ENCODE measurements at places on chromosomes 6 and 20.

DNA sequence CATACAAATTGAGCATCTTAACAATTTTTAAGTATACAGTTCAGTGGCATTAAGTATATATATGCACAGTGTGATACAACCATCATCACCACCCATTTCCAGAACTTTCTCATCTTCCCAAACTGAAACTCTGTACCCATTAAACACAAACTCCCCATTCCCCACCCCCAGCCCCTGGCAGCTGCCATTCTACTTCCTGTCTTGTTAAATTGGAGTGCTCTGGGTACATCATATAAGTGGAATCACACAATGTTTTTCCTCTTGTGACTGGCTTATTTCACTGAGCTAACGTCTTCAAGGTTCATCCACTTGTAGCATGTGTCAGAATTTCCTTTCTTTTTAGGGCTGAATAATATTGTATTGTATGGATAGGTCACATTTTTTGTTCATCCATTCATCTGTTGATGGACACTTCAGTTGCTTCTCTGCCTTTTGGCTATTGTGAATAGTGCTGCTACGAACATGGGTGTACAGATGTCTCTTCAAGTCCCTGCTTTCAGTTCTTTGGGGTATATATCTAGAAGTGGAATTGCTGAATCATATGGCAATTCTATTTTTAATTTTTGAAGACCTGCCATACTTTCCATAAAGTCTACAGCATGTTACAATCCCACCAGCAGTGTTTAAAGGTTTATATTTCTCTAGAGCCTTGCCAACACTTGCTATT is 19.6 kb upstream of the RREB1 start:
- peak; percentile 35 for DNase-seq

DNA sequence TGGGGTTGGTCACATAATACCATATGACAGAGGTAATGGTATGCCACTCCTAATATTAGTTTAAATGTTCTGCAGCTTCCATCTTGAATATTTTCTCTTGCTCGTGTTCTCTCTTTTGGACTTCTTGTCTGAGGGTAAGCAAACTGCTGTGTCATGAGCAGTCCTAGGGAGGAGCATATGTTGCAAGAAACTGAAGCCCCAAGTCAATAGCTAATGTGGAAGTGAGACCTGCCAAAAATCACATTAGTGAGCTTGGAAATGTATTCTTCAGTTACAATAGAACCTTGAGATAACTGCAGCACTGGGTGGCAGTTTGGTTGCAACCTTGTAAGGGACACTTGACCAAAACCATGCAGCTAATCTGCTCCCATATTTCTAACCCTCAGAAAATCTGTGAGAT is 178.2 kb upstream of the IMPG1 start:
- peak; percentile 3 for DNase-seq

- no peak for DNase-seq
Measured at GRCh38 chr20:47689731-47690130, 95.5 kb downstream of the SULF2 start.

GRCh38 chr6:303948-304558 is 11.8 kb downstream of the DUSP22 start:
- DNase-seq: no peak

- DNase-seq: peak; percentile 4
Measured at GRCh38 chr6:105459864-105460263, 57.0 kb upstream of the PREP start.

DNA sequence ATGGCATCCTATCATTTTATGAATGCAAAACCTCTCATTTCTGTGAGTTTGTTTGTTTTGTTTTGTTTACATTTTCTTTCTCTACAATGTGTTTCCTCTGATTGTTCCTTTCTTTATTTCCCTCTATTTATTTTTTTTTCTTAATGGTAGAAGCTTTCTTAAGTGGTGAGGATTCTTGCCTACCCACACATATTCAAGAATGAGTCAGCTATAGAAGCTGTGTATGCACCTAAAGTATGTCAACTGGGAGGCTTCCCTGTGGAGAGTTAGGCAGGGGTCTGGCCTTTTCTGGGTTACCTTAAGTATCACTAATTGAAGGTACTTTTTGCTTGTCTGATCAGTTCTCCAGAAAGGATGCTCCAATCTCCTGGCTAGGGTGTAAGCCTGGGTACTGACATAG is 354.0 kb downstream of the ESR1 start:
- no peak for DNase-seq

DNA sequence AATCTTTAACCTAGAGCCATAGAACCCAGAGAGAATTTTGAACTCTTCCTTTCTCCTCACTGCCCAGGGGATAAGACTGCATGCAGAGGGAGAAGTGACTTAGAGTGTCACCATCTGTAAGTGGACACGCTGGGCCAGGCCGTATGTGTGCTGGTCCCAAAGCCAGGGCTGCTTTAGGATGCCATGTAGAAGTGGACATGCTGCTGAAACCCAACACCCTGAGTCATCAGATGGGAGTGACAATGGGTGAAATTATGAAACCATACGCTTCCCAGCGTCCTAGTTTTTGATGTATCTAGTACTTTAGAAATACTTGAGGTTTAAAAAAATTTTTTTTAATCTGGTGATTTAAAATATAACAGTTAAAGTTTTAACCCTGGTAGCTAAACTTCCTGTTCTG is 191.1 kb downstream of the FNDC1 start:
- no peak for DNase-seq

GRCh38 chr6:149112976-149113375 is 204.5 kb upstream of the TAB2 start:
- DNase-seq: no peak

GRCh38 chr20:59325142-59325523 is 24.7 kb downstream of the EDN3 start:
- DNase-seq: no peak

- peak; percentile 65 for DNase-seq
Measured at GRCh38 chr20:50471231-50471630, 39.0 kb upstream of the PTPN1 start.

GRCh38 chr6:21610341-21610740 is 16.8 kb downstream of the SOX4 start:
- DNase-seq: peak; percentile 61

DNA sequence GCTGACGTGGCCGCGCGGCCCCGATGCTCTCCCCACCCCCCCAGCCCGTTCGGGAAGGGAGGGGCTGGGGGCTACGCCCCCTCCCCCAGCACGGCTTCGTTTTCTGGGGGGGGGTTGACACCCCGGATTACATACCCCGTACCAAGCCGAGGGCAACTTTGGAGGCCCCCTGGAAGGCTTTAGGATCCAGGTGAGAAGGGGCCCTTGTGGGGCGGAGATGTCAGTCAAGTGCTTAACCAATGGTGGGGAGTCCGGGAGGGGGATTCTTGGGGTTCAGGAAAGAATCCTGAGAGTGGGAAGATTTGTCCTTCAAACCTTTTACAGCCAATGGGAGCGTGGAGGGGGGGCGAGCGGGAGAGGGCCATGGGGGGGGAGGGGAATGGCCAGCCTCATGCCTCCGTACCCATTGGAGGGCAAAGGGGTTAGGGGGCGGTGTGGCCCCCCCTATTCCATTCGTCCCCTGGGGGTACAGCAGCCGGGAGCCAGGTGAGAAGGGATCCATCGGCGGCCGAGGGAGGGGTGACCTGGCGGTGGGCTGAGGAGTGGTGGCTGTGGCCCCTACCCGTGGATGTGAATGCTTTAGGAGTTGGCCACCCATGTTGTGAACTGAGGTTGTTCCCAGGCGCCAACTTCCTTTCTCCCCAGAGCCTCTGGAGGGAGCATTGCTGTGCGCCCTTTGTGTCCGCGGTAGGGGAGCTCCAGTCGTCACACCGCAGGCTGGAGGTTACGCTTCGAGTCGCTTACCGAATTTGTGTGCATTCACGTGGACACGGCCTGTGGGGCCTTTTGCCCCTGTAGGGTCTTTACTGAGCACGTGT is 682 bp downstream of the BRD2 start:
- peak; percentile 93 for DNase-seq

GRCh38 chr20:29079769-29080690 is 2177.4 kb upstream of the DEFB115 start:
- peak; percentile 62 for DNase-seq

DNA sequence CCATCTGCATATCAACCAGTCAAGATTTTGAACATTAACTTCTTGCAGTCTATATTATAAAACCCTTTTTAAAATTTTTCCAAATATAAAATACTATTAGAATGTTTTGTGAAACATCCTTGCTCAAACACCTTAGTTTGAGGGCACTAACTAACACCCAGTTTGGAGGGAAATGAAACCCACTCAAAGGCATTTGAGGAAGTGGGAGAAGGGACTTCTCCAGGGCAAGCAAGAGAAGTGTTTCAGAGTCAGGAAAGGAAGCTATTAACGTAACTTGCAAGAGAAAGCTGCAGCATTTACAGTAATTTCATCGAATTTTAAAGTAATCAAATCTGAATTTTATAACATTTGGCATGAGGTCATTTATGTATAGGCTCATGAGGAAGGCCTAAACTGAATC is 21.3 kb downstream of the MTFR2 start:
- no peak for DNase-seq

DNA sequence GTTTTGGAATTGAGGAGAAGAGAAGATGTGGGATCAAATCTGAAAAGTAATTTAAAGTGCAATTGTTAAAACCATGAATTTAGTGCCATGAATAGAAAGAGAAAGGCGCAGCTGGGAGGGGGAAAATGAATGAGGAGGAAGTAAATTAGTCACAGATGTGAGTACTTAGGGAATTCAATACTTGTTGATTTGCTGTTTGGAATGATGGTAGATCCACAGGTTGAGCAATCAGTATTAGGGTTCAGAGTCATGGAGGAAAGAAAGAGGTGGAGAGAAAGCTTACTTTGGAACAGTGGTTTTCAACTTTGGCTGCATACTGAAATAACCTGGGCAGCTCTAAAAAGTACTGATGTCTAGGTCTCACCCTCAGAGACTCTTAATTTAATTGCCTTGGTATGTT is 229.7 kb upstream of the ASCC3 start:
- DNase-seq: no peak

DNA sequence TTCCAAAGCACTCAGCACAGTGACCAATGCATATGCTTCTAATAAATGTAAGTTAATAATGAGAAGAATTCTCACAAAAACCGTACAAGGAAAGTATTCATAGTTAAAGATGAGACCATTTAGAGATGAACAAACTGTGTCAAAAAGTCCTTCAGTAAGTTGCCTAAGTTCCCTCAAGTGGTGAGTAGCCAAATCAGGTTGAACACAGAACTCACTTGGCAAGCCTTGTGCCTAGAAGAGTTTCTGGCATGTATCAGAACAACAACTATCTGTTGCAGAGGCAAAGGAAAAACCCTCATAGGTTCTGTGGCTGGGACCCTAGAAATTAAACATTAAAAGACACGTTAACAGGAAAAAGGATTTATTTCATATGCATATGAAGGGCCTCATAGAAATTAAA is 129.6 kb upstream of the DOK5 start:
- no peak for DNase-seq

GRCh38 chr6:71468841-71469700 is 180.5 kb downstream of the OGFRL1 start:
- DNase-seq: no peak

DNA sequence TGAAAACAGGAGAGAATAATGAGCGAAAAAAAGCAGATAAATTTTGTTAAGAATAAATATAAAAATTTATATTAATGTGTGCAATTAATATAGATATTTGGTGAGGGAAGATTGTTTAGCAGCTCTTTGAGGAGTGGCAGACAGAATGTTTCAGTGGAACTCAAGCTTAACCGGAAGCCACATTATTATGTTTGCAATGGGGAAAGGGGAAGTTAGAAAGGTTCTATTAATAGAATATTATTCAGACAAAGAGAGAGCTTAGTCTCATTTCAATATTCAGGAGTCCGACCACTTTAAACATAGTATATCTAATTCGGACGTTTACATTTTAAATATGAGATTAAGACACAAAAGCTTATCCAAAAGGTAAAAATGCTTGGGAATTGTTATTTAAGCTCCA is 81.6 kb upstream of the KHDRBS2 start:
- DNase-seq: peak; percentile 88

DNA sequence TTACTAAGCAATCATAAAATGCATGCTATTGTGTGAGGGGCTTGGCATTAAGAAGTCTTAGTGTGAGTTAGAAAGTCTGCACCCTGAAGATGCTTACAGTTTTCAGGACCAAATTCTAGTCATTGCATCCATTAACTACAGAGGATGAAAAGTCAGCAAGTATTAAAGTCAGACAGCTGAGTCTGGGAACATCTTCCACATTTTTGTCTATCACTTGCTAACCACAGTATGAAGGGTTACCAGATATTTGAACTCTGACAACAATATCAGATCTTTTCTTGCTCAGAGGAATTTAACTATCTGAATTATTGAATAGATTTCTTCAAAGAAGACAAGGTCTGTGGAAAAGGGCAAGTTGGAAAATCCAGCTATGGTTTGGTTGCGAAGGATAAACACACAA is 264.4 kb downstream of the BTBD9 start:
- DNase-seq: no peak

GRCh38 chr6:166950443-166950821 is 5.9 kb downstream of the RNASET2 start:
- no peak for DNase-seq

GRCh38 chr20:30598460-30599230 is 658.8 kb upstream of the DEFB115 start:
- DNase-seq: no peak

- no peak for DNase-seq
Measured at GRCh38 chr6:41284726-41285125, 1.8 kb downstream of the TREM1 start.

DNA sequence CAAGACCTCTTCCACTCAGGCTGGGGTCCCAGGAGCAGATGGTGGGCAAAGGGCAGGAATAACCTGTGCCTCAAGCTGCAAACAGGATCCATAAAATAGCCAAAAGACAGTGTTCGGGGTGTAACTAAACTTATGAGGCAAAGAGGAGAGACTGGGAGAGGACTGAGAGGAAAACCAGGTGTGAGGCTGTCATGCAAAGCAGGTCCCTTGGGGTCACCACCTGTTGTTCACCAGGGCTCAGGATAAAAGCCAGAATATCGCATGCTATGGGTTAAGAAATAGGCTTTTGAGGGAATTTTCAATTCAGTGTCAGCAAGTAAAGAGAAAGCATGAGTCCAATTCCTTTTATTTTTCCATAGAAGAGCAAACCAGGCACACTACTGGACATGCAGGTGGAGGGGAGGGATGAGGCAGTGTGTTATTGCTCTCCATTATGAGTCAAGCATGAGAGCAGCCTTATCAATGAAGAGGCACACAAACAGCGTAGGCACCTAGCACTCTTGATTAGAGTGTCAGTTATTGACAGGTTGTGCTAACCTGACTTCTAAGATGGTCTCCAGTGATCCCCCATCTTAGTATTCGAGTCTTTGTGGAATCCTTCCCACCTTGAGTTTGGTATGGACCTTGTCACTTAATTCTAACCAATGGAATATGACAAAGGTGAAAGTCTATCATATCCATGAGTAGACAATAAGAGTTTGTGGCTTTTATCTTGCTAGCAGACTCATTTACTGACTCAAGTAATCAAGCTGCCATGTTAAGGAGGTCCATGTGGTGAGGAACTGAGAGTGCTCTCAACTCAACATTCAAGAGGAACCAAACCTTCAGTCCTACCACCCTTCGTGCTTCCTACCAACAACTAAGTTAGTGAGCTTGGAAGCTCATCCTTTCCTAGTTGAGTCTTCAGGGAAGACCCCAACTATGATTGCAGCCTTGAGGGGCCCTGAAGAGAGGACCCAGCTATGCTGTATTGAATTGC is 18.8 kb downstream of the HLA-E start:
- DNase-seq: no peak
